ENCODE measurements at places on chromosomes 1 and 21.
A peak's percentile ranks its signal among the peaks of the same experiment; 100 is the strongest.

DNA sequence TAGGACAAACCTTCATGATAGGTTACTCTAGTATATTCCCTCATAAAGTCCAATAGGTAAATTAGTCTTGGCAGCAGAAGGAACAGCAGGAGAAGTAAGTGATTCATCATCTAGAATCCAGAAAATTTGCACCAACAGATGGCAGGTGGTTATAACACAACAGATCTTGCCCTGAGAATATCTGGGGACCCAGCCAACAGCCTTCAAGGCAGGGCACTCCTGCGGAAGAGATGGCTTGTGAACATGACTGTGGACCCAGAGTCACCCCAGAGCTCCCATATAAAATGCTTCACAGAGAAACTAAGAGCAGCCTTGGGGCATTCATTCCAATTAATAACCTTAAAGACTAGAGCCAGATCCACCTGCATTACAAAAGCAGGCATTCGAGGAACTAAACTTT, 7.9 kb upstream of the PLA2G2C start:
- no peak for DNase-seq

GRCh38 chr1:16418823-16419425, 18.3 kb downstream of the SPATA21 start:
- DNase-seq: no peak

- no peak for DNase-seq
Measured at GRCh38 chr1:115830963-115831362, 10.0 kb downstream of the NHLH2 start.

GRCh38 chr1:38455829-38456530, 403.6 kb downstream of the RRAGC start:
- DNase-seq: no peak

- DNase-seq: peak; percentile 58
Measured at GRCh38 chr1:67053785-67054772, at the start of gene SLC35D1. Gene SLC35D1 (minus strand): TSS chr1:67054148. CDS start chr1:67054013, 135 bp downstream.

- no peak for DNase-seq
Measured at GRCh38 chr1:113779542-113779941, 20.3 kb upstream of the PHTF1 start.

DNA sequence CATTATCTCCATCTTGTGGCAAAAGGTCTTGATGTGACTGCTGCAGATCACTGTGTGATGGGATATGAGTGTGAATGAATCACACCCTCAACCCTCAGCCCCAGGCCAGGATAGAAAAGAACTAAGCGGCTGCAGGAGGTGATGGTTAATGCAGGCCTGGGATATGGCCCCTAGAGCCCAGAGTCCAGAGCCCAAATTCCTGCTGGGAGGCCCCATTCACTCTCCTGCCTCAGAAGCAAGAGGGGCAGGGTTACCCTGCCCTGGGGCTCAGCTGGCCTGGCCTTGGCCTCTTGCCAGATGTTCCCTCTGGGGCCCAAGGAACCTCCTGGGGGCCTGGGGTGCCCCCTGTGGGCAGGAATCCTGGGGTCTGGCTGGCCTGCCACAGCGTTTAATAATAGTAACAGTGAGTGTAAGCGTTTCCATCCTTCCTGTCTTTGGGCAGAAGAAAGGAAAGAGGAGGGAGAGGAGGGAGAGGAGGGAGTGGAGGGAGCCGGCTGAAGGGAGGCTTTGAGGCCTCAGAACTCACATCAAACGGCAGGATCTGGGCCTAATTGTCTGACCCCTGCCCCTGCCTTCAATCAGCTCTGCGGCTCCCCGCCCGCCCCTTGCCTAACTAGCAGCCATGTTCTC, 26.2 kb downstream of the DMAP1 start:
- DNase-seq: no peak

GRCh38 chr1:205532026-205532898, 27.8 kb downstream of the CDK18 start:
- no peak for DNase-seq

- no peak for DNase-seq
Measured at GRCh38 chr21:29230551-29231261, 68.0 kb upstream of the BACH1 start.

- DNase-seq: no peak
Measured at GRCh38 chr1:232625319-232625868, 4.5 kb downstream of the SIPA1L2 start.

DNA sequence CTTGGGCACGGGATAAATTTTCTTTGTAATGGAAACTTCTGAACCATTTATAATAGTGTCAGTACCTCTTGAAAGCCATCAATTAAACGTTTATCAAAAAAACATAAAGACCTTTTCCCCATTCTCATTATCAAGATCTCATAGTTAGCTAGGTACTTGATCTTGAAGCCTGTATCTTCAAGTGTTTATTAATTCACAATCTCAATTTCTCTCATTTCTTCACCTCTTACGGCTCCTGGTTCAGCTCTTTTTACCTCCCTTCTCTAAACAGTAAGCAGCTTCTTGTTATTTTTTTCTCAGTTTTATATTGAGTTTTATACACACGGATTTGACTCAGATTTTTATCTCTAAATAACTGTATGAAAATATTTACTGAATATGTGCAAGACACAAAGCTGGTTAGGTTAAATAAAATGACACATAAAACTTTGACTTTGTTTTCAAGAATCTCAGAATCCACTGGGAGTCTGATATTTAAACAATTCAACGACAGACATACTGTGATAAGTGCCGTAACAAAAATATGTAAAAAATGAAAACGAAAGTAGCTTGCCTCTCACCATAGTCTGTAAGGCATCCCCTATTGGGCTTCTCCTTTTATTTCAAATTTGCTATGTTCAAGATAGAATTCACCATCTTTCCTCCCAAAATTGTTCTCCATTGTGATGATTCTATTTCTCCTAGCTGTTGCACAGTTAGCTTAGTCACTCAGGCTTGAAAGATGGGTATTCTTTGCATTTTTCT, 411.6 kb upstream of the ZRANB2 start:
- DNase-seq: no peak
